ENCODE measurements at places on chromosomes 11 and 22.

DNA sequence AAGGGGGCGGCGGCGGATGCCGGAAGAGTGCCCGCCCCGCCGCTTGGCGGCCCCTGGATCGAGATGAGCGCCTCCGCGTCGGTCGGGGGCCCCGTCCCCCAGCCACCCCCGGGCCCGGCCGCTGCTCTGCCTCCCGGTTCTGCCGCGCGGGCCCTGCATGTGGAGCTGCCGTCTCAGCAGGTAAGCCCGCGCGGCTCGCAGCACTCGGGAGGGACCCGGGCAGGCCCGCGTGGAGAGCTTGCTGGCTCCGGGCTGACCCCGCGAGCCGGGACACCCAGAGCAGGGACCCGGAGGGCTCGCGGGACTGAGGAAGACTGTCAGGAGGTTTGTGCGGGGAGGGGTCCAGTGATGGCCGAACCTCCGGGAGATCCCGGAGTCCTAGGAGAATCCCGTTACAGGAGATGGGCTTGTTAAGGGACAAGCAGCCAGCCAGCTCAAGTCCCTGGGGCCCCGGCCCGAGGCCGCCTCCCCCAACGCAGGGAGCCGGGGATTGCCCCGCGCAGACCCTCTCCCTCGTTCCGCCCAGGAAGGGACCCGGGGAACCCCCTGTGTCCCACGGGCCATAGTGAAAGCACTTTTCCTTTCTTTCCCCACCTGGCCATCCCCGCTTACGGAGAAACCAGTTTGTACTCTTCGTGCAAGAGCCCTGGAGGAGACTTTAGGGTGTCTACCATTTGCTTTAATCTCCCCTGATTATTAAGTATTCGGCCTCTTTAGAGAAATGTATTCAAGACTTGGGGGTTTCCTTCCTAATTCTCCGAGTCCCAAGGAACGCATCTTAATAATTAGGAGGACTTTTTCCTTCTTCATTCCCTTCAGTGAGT is 547 bp downstream of the UVRAG start:
- peak; percentile 34 for DNase-seq

DNA sequence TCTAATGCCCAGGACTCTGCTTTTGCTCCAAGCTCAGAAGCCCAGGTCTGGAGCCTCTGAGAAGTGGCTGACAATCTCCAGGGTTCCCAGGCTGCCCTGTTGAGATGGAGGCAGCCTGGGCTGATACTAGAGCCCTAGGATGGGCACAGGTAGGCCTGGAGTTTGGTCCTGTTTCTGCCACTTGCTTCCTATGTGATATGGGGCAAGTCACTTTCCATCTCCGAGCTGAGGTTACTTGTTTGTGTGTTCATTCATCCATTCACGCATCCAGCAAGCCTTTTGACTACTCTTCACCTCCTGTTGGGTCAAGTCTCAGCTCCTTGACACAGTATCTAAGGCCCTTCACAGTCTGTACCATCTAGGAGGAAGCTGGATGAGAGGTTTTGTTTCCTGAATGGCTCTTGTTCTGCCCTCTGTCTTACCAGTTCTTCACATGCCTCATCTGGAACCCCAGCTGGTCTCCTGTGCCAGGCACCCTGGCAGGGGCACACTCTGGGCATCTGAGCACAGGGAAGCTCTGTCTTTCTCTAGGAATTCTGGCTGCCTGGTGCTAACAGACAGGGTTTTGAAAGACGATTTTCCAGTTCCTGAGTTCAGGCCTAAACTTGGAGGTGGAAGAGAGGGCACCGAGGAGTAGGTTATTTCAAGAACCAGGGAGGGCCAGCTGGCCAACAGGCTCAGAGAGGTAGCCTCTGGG is 53.2 kb upstream of the AMPD3 start:
- DNase-seq = no peak

DNA sequence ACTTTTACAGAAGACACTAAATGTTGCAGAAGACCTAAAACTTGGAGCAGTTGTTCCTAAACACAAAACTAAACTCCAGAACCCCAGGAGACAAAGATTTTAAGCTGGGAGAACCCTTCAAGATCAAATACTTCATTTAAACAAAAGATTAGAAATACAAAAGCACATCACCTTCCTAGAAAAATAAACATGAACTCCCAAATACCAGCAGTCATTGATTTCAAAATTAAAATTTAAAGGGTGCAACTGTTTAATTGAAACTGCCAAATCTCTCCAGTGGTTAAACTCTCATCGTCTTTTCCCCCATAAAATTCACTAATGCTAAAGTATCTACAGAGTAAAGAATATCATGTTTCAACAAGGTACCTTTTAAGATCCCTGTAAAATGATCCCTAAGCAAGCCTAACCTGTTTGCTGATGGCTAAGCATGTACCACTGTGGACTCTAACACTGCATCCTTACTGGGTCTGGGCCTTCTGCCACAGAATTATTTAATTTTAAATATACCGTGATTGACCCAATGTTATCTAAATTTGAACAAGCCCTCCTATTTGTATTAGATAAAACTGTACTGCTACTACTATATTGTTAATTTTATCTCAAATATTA is 53.7 kb upstream of the CCDC34 start:
- no peak for DNase-seq

DNA sequence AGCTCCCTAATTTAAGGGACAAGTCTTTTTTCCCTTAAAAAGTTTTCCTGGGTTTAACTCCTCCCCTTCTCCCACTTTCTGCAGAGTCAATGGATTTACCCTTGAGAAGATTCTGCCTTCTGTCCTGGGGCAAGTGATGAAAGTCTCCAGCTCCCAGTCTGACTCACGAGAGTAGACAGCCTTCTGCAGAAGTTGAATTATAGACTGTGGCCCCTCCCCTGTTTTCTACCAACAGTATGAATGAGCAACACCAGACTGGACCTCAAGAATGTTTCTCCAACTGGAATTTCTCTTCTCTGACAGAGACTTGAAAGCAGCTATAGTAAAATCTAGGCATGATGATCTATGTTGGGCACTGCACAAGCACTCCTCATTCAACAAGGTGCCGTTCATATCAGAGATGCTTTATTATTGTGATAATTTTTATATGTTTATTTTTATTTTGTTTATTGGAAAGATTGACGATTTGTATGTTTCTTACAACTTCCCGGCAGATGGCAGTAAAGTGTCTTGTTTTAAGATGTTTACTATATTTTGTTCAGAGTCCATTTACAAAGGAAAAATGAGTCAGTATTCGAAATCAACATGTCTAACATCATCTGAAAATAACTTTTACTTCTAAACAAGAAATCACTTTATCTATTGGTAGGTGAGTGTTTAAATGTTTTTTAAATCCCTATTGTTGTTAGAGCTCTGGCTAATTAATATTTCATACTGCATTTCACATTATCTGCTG is 56.6 kb downstream of the LMO2 start:
- DNase-seq = no peak

GRCh38 chr22:19913337-19913936 is 28.1 kb upstream of the COMT start:
- DNase-seq = no peak

DNA sequence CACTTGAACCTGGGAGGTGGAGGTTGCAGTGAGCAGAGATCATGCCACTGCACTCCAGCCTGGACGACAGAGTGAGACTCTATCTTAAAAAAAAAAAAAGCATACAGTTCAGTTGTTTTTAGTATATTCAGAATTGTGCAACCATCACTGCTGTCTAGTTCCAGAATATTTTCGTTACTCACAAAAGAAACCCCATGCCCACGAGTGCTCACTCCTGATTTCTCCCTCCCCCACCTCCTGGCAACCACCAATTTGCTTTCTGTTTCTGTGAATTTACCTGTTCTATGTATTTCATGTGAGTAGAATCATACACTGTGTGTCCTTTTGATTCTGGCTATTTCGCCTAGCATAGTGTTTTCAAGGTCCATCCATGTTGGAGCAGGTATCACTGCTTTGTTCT is 24.8 kb downstream of the PTPRJ start:
- peak; percentile 69 for DNase-seq

DNA sequence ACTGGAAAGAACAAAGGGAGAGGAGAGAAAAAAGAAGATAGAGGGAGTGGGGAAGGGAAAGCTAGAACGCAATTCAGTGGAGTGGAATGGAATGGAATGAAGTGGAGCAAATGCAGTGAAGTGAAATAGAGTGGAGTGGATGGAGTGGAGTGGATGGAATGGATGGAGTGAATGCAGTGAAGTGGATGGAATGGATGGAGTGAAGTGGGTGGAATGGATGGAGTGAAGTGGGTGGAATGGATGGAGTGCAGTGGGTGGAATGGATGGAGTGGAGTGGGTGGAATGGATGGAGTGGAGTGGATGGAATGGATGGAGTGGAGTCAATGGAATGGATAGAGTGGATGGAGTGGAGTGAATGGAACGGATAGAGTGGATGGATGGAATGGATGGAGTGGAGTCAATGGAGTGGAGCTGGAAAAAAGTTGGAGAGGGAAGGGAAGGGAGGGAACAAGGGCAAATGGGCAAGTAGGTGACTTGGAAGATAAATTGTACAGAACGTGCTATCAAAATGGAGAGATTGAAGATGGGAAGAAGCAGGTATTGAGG is 13.9 kb downstream of the IFITM10 start:
- no peak for DNase-seq

DNA sequence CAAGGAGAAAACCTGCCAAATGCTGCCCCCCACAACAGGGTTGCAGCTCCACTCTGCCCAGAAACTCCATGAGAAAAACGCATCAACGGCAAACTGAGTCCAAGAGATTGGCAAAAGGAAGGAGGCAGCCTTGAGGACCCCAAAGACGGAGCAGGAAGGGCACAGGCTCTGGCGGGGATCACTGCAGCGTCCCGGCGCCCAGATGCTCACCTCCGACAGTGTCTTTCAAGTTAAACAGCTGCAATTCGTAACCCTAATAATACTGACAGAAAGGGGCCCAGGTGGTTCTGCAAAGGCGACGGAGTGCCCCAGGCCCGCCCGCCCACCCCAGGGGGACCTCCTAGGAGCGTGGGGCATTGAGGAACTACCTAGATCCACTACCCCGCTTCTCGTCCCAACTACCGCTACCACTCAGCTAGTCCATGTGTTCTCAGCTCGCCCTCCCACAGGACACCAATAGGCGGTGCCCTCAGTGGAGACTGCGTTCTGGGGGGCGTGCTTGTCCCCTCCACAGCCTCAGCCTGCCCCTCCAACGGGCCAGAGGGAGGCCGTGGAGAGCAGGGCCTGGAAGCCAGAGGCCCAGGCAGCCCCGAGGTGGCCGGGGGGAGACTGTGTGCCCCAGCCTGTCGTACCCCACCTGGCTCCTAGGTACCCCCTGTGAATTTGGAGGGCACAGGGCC is 127.4 kb downstream of the PHF21B start:
- DNase-seq = no peak

GRCh38 chr11:44765026-44765595 is 38.3 kb downstream of the TSPAN18 start:
- DNase-seq = no peak

DNA sequence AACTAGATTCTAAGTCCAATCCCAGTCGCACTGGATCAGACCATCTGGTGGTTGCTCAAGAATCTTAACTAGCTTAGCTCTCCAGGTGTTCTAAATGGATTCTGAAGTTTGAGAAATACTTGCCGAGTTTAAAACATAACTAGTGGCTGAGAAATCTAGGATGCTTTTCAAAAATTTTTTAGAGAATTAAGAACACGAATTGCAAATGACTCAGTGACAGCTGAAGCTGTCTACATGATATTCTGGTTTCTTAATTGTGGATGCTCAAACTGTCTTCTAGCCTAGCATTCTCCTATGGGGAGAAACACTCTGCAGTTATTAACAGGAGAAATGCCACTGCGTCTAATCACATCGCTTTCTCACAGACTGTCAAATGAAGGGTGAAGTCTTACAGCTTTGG is 20.2 kb upstream of the TP53AIP1 start:
- no peak for DNase-seq

DNA sequence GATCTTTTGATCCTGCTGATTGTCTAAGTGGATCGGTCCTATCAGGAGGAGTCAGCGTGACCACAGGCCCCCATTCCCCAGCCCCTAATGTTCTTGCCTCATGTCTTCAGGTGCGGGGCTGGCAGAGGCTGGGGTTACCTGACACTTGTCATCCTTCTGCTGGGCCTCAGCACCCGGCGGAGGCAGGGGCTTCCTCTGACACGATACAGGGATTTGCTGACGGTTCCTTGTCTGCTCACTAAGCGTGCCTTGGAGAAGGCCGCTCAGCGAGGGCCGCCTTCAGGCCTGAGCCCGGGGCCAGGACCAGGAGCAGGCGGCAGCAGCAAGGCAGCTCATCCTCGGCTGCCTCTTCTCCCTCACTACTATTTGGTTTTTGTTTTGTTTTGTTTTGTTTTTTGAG is 45.7 kb upstream of the KCNQ1OT1 start:
- DNase-seq = no peak

- DNase-seq = no peak
Measured at GRCh38 chr22:47130883-47131631, 368.6 kb downstream of the TBC1D22A start.

DNA sequence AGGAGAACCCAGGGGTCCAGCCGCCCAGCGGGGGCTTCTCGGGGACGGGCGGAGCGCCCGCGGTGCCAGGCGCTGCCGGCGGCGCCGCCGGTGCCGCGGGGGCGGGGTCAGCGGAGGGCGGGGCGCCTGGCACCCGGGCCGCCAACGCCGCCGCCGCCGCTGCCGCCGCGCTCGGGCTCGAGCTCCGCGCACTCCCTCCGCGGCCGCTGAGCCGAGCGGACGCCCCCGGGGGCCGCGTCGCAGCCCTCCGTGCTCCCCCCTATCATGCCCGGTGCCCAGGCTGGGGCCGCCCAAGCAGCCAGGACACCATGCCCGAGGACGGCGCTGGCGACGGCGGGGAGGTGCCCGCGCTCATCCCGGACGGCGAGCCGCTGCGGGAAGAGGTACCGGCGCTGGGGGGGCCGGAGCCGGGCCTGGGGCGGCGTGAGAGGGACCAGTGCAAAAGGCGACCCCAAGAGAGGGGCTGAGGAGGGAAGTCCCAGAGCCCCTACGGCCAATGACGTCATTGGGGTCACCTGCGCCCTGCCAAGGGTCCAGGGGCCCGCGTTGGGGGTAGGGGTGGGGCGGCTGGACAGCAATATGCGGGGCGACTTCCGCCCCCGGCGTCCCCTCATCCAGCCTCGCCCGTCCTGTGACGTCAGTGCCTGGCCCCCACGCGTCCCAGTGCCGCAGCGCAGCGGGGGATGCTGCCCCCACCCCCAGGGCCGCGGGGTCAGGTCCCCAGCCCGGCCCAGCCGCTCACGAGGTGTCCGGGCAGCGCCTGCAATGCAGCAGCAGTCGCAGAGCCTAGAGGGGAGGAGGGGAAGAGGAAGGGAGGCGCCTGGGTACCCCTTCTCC is at the start of gene TMEM151A:
TSS of gene TMEM151A (plus strand) at position 189 of the 837 bp plus-strand sequence. CDS start at position 309, 120 bp downstream.
- no peak for DNase-seq

DNA sequence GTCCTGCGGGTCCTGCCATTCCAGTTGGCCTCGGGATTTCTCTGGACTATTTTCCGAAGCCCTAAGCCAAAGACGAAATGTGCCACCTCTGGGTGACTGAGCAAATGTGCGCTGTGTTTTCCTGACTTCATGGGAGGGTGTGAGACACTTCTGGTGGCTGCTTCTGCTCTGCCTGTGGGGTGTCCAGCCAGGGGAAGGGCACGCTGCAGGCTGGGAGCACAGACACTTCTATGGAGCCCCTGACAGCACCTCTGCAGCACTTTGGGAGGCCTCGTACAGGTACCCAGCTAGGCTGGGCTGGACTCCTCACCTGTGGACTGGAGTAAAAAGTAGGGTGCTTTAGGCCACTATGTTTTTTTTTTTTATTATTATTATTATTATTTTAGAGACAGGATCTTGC is 17.7 kb downstream of the TANGO2 start:
- DNase-seq = no peak
